ENCODE measurements at places on chromosomes 4 and X.

DNA sequence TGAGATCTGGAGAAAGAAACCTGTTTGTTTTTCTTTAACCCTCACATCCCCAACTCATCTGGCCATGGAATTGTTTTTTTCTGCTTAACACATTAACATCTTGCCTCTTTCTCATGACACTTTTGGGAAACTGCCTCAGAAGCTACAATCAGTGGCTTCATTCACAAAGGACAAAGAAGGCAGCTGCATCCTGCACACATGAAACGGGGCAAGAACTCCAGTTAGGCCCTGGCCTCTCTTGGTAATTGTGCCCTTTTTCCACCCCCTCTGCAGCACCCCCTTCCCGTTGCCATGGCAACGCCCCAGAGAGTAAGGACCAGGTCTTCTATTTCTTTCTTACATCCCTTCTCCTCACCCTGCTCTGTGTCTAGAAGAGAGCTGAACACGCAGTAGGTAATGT is 103.4 kb downstream of the PDGFRA start:
- no peak for DNase-seq

GRCh38 chr4:32417113-32417704 is 1697.0 kb downstream of the PCDH7 start:
- DNase-seq, result no peak

DNA sequence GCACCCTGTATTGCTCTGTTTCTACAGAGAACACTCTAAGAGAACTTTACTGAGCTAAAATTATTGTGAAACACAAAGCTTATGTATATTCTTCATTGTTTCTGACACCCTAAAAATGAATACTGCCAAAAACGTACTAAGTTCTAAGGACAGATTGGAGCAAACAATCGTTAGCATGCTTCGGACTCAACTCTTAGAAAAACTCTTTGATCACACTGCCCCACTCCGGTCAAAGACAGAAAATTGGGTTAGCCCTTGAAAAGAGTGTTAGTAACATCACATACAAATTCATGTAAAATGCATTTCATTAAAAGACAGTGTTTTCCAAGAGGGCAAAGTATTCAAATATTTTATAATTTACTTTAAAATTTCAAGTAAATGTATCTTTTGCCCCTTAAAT is 177.4 kb downstream of the DCHS2 start:
- peak; percentile 3 for DNase-seq

GRCh38 chrX:40853816-40854123 is 118.4 kb upstream of the MED14 start:
- no peak for DNase-seq

DNA sequence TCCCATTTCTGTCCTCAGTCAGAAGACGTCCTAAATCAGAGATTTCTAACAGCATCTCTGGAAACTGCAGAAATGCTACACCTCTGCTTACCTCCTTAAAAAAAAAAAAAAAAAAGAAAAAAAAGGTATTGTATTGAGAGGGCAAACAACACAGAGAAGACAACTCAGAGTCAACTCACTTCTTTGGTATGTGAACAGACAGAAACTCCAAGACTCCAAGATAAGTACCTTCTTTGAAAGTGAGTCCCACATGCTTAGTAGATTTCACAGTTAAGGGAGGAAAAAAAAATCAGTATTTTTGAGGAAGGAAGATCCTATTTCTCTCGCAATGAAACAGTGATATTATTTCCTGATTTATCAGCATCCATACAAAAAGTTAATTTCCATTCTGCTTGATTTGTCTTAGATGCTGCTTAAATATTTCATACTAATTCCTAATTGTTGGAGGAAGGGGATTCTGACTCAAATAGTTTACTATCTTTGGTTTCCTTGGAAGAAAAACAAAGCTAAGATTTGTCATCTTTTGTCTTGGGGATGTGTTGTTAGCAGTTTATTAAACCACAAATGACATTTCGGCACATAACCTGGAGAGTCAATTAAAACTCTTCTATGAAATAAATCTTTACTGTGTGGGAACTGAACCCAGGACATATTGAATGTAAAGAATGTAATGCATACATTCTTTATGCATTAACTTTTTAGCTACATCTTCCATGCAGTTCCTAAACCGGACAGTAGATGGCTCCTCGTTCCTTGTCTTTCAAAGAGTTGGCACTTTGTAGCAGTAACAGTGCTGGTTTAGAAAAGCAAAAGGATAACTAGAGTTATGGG is 4.7 kb downstream of the RASGEF1B start:
- peak; percentile 76 for DNase-seq

DNA sequence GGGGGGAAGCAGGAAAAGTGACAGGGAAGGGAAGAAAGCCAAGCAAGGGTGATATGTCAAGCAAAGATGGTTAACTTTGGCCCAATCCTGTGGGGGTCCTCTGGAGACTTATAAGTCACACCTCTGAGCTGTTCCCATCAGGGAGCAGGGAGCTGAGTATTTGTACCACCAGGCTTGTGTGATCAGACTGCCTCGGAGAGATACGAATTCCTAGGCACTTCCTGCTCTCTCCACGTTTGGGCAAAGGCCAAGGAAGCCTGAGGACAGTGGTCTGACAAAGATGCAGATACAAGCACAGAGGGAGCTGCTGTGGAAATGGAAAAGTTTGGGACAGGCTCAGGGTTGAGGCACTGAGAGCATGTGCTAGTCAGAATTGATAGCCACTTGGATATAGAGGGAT is 10.4 kb upstream of the PPP3CA start:
- no peak for DNase-seq

DNA sequence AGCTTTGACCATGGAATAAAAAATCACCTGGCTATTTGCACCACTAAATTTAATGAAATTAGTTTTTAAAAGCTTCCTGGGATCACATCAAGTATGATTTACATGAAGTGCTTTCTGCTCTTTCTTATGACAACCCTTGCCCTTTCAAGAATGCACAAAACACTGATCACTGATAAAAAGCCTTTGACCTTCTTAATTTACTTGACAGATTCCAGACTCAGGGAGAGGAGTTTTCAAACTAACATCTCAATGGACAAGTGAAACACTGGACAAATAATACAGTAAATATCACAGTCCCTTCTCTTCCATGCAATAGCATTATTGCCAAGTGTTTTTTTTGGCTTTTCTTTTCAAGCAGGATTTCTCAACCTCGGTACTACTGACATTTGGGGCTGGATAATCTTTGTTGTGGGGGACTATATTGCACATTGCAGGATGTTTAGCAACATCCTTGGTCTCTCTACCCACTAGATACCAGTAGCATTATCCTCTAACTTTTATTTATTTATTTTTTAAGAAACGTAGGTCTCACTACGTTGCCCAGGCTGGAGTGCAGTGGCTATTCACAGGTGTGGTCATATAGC is 86.3 kb downstream of the ZNF827 start:
- DNase-seq, result no peak

DNA sequence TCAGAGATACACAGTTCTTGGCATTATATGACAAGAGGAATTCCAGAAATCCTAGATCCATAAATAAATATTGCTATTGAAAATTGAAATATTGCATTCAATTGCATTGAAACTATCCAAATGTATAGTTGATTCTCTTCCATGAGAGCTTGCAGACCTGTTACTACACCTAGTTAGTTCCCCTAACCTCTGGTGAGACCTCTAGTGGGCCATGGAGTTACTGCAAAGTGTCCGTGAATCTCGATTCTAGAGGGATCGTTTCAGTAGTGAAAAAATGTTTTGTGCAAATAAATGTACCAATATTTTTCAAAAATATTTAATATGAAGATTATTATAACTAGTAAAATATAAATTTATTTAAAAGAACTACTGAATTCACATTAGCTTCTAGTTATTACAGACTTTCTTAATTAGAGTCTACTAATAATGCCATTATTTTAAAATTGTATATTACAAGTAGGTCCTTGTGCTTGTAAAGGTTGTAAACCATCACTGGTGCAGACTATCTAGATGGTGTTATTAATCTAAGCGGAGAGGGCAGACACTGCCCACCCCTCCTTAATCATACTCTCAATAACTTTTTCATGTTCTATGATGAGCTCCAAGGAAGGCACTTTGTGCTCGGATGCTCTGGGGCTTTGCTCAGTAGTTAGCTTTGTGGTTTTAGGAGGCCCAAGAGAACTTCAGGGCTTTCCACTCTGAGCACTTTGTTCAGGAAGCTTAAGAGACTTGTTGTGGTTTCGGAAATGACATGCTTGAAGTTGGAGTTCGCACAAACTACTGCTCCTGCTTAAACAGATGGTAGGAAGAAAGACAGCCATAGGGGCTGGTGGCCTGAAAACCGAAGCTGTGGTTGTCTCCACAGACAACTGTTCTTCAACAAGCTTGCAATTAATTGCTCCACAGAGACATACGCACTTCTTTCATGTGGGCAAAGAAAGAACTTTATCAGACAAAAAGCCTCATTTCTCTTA is 42.8 kb downstream of the IL21 start:
- peak; percentile 23 for DNase-seq
